ENCODE measurements at places on chromosomes 4 and X.

- no peak for DNase-seq
Measured at GRCh38 chrX:153380691-153381090, 20.5 kb downstream of the PNMA6E start.

DNA sequence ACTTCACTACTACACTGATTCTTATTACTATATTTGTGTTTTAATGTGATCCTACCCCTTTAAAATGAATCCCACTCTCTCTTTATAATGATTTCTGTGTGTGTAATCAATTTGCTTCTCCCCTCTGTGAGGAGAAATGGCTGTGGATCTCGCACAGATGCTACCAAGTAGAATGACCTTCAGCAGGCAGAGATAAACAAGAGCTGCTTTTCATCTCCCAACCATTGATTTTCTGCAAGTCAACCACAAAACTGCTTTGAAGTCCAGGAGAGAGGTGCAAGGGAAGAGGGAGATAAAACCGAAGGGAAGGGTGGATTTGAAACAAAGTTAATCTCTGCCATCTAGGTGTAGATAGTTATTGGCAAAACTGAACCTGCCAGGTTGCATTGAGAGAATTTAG, 141.6 kb downstream of the NPNT start:
- DNase-seq = no peak

GRCh38 chr4:37902212-37902611, 11.3 kb downstream of the TBC1D1 start:
- no peak for DNase-seq

- DNase-seq = no peak
Measured at GRCh38 chr4:3243136-3243780, 5.7 kb upstream of the MSANTD1 start.

- DNase-seq = no peak
Measured at GRCh38 chrX:38612281-38612680, 50.9 kb downstream of the TSPAN7 start.

DNA sequence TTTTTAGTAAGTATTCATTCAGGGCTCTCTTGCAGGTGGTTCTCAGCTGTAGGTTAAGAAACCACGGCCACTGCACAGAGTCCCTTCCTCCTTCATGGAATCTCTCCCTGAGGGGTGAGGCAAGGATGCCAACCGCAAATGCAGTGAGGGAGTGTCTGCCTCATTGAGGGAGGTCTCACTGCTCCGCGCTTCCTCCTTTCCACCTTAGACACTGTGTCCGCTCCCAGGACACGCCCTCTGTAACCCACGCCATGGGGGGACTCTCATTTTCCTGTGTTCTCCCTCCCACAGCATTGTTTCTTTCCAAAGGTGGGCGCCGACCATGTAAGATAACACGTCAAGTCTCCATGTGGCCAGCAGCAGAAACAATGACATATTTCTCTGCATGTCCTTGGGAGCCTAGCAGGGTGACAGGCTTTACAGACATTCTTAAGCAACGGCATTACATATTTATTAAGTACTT, 63.2 kb downstream of the SEPSECS start:
- no peak for DNase-seq

DNA sequence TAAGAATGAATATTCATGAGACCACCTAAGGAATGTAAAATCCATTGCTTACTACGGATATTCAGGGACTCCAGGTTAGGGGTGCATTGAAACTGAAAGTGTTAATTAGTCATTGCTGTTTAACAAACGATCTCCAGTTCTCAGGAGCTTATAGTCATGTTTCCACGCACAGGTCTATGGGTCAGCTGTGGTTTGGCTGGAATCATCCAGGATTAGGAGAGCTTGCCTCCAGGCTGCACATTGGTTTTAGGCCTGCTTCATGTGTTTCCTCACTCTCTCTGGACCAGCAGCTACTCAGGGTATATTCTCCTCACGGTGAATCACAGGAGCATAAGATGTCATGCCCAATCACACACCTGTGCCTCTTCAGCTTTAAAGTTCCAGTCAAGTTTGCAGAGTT, 98.9 kb downstream of the ATXN3L start:
- DNase-seq = no peak

DNA sequence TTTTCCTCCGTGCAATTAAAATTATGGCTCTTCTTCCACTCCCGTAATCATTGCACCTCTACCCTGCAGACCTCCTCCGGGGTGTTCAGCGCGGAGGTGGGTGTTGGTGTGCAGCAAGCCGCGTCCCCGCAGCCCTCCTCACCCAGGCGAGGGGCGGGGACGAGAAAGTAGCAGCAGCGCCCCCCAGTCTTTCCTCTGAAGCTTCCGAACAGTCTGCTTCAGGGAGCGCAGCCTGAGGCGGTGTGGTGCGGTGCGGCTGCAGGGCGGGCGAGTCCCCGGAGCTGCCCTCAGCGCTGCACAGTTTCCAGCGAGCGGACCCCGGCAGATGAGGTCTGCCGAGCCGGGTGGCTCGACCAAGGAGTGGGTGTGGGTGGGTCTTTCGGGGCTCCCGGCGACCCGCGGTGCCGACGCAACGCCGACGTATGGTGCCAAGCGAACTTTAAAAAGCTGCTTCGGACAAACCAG, at the start of gene FRAS1:
FRAS1 (plus strand) TSS at position 189 of the 465 bp plus-strand sequence. CDS start 687 bp downstream, outside the sequence.
- DNase-seq = peak; percentile 35

DNA sequence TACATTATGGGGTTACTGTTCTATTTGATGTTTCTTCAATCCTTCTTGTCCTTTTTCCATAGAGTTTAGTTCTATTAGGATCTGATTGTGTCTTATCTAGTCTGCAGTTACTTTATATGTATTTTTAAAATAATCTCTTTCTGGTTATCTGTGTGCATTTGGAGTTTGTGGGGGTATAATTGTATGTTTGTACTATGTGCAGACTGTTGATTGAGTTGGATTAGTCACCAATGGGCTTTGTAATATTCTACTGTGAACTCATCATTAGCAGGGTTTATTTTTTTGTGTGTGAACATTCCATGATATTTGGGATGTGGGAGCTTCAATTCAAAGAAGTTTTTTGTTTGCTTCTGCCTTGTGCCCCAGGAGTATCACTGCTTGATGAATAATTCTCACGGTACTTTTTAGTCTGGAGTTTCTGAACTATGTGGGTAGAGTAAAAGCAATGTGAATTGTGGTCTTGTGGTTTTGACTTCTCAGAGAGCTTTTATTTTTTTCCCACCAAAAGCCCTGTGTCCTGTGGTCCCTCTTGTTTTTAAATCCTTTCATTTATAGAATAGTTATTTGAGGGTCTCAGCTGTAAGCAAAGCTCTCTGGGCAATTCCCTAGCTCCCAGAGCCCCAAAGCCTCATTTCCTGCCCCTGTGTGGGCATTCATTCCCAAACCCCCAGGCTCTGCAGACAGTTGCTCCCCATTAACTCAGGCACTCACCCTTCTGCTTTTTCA, 127.8 kb downstream of the PHKA2 start:
- DNase-seq = no peak

- no peak for DNase-seq
Measured at GRCh38 chr4:66501997-66502396, 831.7 kb upstream of the EPHA5 start.

GRCh38 chr4:159137176-159137575, 34.3 kb downstream of the RAPGEF2 start:
- peak; percentile 78 for DNase-seq

GRCh38 chr4:8282742-8283141, 13.2 kb downstream of the HTRA3 start:
- DNase-seq = no peak

- no peak for DNase-seq
Measured at GRCh38 chr4:94507281-94507680, 55.5 kb downstream of the PDLIM5 start.

- DNase-seq = peak; percentile 66
Measured at GRCh38 chrX:120755066-120755846, 120.4 kb downstream of the CT47B1 start.

- peak; percentile 94 for DNase-seq
Measured at GRCh38 chr4:138204507-138204906, 37.6 kb downstream of the SLC7A11 start.

- DNase-seq = peak; percentile 41
Measured at GRCh38 chrX:23773601-23774175, 9.3 kb upstream of the SAT1 start.

All from DMS153 (cell line).